ENCODE measurements at places on chromosomes 6 and 20. TPM values are rescaled to one million over a fixed set of nuclear protein-coding genes. Genes with fewer than 3 reads are reported as not detected.

The ZNF184 gene
- total RNA-seq = 5.0 TPM

The HLA-DPA1 gene
- 321 TPM for total RNA-seq

The CHRNA4 gene
- 1.1 TPM for total RNA-seq

The IRF4 gene
- 4.6 TPM for total RNA-seq

The TFAP2C gene
- 5.7 TPM for total RNA-seq

The RIMS1 gene
- 5.7 TPM for total RNA-seq

The CYP21A2 gene
- 0.43 TPM for total RNA-seq

The SPEF1 gene
- total RNA-seq = 15.5 TPM

The ELOVL5 gene
- total RNA-seq = 95.6 TPM

The C20orf204 gene
- total RNA-seq = 1.3 TPM

The WFDC10B gene
- total RNA-seq = 2.0 TPM
